CD4-positive, alpha-beta T cell treated with Interleukin-17A for 4 hours (primary cell): ENCODE measurements at places on chromosomes 12 and 14.
A peak's percentile ranks its signal among the peaks of the same experiment; 100 is the strongest.

DNA sequence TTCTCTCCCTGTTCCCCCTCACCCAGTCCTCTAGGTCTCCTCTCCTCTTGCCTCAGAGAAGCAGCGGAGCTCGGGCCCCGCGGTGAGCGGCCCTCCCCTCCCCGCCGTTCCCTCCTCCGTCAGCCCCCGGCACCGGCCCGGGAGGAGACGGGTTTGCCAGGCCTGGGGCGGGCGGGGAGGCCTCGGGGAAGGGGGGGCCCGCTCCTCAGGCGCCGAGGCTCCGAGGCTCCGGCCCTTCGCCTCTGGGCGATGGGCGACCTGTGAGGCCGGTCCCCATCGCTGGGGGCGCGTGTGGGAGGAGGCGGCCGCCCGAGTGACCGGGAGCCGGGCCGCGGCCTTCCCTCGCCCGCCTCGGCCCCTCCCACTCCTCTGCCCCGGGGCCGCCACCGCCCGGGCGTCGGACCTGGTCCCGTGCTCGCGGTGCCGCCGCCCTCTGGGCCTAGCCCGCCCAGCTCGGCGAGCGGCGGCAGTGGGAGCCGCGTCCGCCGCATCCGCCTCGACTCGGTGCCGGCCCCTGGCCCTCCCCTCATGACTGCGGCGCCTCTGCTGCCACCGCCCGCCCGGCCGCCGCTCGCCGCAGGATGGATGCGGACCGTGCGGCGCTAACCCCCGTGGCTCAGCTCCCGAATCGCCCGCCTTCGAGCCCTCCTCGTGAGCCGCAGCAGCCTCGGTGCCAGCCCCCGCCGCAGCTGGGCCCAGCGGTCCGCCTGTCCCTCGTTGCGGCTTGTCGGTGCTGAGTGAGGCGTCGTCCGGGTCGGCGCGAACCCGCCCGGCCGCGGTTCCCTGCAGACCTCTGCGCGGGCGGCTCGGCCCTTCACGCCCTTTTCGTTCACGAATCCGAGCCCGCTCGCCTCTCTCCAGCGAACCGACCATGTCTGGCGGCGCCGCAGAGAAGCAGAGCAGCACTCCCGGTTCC lies 574 bp downstream of the WNK1 start:
- DNase-seq, result peak; percentile 56

GRCh38 chr14:35632676-35633075 lies 98.7 kb downstream of the INSM2 start:
- no peak for DNase-seq

- no peak for DNase-seq
Observed at GRCh38 chr12:16148938-16149337, 128.5 kb downstream of the SLC15A5 start.

GRCh38 chr14:61325166-61325565 lies 3.8 kb downstream of the PRKCH start:
- no peak for DNase-seq

DNA sequence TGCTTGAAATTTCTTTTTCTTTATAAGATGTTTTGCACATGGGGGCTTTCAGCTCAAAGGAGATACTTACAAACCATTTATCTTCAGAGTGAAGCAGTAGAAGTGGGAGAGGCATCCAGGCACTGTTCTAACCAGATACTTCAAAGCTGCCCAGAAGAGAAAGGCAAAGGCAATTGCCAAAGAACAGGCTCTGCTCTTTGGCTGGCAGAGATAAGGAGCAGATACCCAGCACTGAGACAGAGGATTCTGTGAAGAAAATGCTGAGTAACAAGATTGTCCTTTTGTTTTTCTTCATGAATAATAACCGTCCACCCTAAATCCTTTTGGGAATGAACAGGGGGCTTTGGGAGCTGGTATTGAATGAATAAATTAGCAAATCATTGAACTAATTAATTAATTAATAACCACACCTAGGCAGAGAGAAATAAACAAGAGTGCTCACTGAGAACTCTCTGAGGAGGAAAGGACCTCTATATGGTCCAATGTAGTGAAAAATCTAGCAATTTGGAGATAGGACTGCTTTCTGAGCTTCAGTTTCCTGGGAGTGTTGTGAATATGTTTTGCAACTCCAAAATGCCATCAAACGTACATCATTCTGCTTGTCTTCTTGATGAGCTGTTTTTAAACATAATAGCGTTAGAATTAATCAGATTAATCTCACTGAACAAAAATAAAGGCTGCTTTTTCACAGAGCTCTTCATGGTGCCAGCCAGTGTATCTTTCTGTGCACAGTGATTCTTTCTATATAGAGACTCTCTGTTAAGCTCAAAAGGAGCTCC lies 192.8 kb upstream of the AMIGO2 start:
- no peak for DNase-seq

- DNase-seq, result no peak
Observed at GRCh38 chr14:103129301-103130016, 6.2 kb downstream of the TNFAIP2 start.

- DNase-seq, result no peak
Observed at GRCh38 chr12:132856581-132856980, 27.9 kb upstream of the GOLGA3 start.

- DNase-seq, result no peak
Observed at GRCh38 chr12:116855744-116856470, 25.3 kb downstream of the HRK start.

GRCh38 chr14:99041141-99041819 lies 230.7 kb downstream of the BCL11B start:
- no peak for DNase-seq

- DNase-seq, result peak; percentile 59
Observed at GRCh38 chr14:35402323-35403113, 2.0 kb downstream of the NFKBIA start.

DNA sequence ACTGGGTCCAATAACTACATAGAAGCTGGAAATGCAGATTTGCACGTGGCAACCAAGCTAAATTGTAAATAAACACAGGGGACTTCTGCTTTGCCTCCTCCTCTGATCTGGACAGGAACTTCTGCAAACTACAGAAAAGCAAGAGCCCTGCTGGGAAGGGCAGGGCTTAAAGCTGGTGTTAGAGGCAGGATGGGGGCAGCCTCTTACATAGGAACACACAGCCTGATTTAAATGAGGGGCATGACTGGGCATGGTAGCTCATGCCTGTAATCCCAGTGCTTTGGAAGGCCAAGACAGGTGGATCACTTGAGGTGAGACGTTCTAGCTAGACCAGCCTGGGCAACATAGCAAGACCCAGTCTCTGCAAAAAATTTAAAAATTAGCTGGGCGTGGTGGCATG lies 46.7 kb downstream of the ERH start:
- DNase-seq, result no peak

GRCh38 chr12:100168562-100168961 lies 25.9 kb upstream of the BLTP3B start:
- no peak for DNase-seq

GRCh38 chr12:48542300-48542928 lies 17.0 kb downstream of the OR8S1 start:
- peak; percentile 47 for DNase-seq

GRCh38 chr14:69612014-69612782 lies 802 bp downstream of the SUSD6 start:
- peak; percentile 60 for DNase-seq

GRCh38 chr12:101942250-101942605 lies 64.8 kb downstream of the DRAM1 start:
- DNase-seq, result no peak
